ENCODE measurements at places on chromosomes 13 and 19.
A peak's percentile ranks its signal among the peaks of the same experiment; 100 is the strongest.

GRCh38 chr19:593055-593454, 3.4 kb downstream of the HCN2 start:
- DNase-seq = no peak

DNA sequence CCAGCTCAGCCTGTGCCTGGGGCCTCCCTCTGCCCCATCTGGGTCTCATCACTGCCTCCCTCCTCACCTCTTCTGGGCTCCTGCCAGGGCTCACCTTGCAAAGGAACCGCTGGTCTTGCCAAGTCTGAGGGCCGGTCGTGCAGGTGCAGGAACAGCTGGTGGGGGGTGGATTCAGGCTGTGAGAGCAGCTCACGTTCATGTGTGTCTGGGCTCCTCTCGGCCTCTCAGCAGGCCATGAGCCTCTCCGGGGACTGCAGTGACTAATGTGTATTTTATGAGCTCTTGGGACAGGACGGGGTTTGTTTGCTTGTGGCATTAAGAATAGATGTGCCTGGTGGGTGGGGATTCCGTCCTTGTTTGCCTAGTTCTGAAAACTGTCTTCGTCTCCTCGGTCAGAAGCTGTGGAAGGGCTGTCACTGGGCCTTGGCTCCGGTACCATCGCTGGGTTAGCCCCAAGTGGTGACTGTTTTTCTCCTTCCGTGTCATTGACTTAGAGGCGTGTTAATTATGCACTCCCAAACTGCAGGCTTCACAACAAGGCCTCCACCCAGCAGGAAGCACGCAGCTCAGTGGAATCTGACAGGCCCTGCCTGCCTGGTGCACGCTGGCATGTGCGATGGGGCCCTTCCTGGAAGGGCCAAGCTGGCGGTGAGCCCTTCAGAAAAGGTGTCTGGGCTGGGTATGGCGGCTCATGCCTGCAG, 77.6 kb downstream of the KDM4B start:
- DNase-seq = peak; percentile 73

DNA sequence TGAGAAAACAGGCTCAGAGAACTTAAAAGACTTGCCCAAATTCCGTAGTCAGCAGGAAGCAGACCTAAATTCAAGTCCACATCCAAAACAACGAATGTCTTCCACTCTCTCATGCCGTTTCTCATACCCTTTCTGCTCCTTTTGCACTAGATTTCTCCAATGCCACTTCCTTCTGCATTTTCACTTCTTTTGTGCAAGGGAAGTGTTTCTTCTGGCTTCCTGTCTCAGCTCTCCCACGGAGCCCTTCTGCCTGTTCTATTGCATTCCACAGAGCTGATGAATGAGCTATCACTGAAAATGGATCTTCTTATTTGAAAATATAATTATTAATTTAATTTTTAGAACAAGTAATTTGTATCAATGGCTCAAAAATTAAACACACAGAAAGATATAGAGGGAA, 56.1 kb upstream of the STK24 start:
- no peak for DNase-seq

DNA sequence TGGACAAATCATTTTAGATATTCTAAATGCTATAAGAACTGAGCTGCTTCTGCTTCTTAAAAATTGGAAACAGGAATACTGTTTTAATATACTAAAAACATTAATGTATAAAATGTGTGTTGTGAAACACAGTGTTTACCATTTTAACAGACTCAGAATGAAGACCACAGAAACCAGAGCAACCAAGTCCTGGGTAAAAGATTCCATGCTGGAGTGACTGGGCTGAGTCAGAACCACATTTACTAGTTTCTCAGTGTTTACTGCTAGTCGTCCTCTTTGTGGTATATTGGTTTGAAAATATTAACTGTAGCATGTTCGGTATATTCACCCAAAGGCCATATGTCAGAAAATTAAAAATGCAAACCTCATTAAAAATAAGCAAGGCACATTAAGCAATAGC, 31.9 kb downstream of the ANKRD10 start:
- no peak for DNase-seq

DNA sequence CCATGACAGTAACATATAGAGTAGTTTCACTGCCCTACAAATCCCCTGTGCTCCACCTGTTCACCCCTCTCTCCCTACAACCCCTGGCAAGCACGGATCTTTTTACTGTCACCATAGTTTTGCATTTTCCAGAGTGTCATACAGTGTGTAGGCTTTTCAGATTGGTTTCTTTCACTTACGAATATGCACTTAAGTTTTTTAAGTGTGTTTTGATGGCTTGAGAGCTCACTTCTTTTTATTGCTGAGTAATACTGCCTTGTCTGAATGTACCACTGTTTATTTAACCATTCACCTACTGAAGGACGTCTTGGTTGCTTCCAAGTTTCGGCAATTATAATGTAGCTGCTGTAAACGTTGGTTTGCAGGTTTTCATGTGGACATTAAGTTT, 175.1 kb downstream of the ITGBL1 start:
- DNase-seq = no peak

DNA sequence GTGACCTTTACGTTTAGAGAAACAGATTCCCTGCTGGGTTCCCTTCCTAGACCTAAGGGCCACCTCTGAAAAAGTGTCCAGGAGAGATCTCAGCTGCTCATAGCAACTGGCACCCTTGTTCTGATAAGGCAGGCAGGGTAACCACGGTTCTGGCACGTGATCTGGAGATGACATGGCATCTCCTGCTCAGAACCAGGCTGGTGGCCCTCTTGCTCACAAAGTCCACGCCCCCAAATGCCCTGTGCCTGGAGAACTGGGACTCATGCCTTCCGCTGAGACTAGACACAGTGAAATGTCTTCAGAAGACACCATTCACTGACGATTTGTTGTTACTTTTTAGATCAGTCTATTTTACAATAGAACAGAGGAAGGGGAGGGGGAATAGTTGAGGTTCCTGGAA, 174.1 kb downstream of the ZNF536 start:
- DNase-seq = no peak

DNA sequence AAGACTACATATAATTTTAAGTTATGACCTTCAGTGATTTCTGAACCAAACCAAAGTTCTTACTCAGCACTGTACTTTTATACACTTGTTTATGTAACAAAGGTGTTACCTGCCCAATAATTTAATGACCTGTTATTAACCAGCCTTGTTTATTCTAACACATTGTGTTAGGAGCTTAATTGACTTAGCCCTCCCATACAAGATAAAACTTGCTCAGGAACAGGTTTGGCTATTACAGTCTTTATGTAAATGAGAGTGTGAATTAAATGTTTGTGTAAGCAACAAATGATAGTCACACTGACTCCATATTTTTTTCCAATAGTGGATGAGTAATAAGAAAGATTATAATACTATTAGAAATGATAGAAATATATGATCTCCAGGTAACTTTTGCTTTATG, 51.8 kb upstream of the MYCBP2 start:
- no peak for DNase-seq

GRCh38 chr19:14406645-14407401, 12.3 kb downstream of the DDX39A start:
- DNase-seq = no peak
